HCT116 (cell line): ENCODE measurements at places on chromosomes 12 and 14. TPM values are rescaled to one million over a fixed set of nuclear protein-coding genes. Genes with fewer than 3 reads are reported as not detected.

PIWIL1 gene
- total RNA-seq, result not detected

KLRC4 gene
- 2.1 TPM for total RNA-seq

FKBP4 gene
- total RNA-seq, result 178 TPM

FICD gene
- total RNA-seq, result 5.1 TPM

AP1G2 gene
- total RNA-seq, result 155 TPM

CDKN1B gene
- 33.1 TPM for total RNA-seq

LBHD2 gene
- total RNA-seq, result not detected

PRIM1 gene
- total RNA-seq, result 53.3 TPM

NFATC4 gene
- total RNA-seq, result 7.6 TPM

TDRD9 gene
- total RNA-seq, result not detected

SPTB gene
- 4.2 TPM for total RNA-seq

ZBTB42 gene
- 4.4 TPM for total RNA-seq

TAS2R9 gene
- total RNA-seq, result not detected

INF2 gene
- total RNA-seq, result 95.8 TPM

IL22 gene
- total RNA-seq, result not detected

SYT10 gene
- not detected for total RNA-seq

KSR2 gene
- 10.1 TPM for total RNA-seq

MAP1LC3B2 gene
- 4.7 TPM for total RNA-seq

FZD10 gene
- not detected for total RNA-seq

AKAP3 gene
- total RNA-seq, result 4.3 TPM

MYF6 gene
- not detected for total RNA-seq

TOMM20L gene
- not detected for total RNA-seq

TRIAP1 gene
- total RNA-seq, result 40.3 TPM

IAPP gene
- total RNA-seq, result not detected

RASSF9 gene
- not detected for total RNA-seq

PPP4R4 gene
- total RNA-seq, result 5.5 TPM

SRRM4 gene
- total RNA-seq, result 0.02 TPM

NTS gene
- total RNA-seq, result not detected

GRIP1 gene
- total RNA-seq, result not detected

TRAF3 gene
- total RNA-seq, result 32.1 TPM

SOX5 gene
- 0.52 TPM for total RNA-seq

OR6C1 gene
- not detected for total RNA-seq

CLBA1 gene
- total RNA-seq, result 14.8 TPM

CCDC177 gene
- not detected for total RNA-seq

APOF gene
- 0.17 TPM for total RNA-seq

KRT73 gene
- not detected for total RNA-seq

HOXC10 gene
- 3.8 TPM for total RNA-seq

NGDN gene
- 42.0 TPM for total RNA-seq

CD27 gene
- 0.25 TPM for total RNA-seq

CLEC4C gene
- not detected for total RNA-seq

CLEC12A gene
- total RNA-seq, result not detected

KRT79 gene
- total RNA-seq, result not detected

PPP1R36 gene
- total RNA-seq, result 0.47 TPM

C14orf132 gene
- 3.4 TPM for total RNA-seq

DACT1 gene
- total RNA-seq, result 1.6 TPM

TC2N gene
- total RNA-seq, result 15.9 TPM

OASL gene
- total RNA-seq, result 4.1 TPM

SLC17A8 gene
- total RNA-seq, result not detected

RIPK3 gene
- not detected for total RNA-seq

HOXC6 gene
- 3.1 TPM for total RNA-seq

MORN3 gene
- 0.34 TPM for total RNA-seq

CLEC2A gene
- not detected for total RNA-seq

LYZ gene
- 1.3 TPM for total RNA-seq
